ENCODE measurements at places on chromosomes 2 and 18.
A peak's percentile ranks its signal among the peaks of the same experiment; 100 is the strongest.

- DNase-seq, result no peak
Observed at GRCh38 chr2:65032019-65032975, 23.9 kb upstream of the CEP68 start.

GRCh38 chr2:147031897-147032296 is 812.9 kb upstream of the ACVR2A start:
- no peak for DNase-seq

- no peak for DNase-seq
Observed at GRCh38 chr2:14756122-14756541, 123.6 kb downstream of the LRATD1 start.

DNA sequence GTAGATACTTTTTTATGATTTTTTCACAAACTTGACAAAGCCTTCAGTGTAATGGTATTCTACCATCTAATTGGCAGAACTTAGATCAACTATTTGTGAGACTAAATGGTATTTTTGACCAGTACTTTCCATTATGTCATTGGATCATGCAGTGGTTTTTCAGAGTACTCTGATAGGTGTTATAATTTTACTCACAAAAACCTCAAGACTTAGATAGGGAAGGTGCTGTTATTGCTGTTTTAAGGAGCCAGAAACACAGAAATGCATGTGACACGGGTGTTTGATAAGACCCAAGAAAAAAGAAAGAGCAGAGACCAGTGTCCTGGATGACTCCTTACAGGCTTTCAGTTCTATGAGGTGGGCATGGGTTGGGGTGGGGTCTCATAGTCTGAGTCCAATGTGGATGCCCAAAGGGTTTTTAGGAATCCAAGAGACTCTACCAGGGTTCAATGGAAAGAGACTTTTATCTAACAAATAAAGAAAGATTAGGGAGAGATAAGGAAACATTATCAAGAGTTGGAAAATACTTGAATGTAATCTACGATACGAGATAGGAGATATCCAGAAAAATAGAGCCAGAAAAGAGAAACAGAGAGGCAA is 31.3 kb downstream of the SP140 start:
- DNase-seq, result no peak

DNA sequence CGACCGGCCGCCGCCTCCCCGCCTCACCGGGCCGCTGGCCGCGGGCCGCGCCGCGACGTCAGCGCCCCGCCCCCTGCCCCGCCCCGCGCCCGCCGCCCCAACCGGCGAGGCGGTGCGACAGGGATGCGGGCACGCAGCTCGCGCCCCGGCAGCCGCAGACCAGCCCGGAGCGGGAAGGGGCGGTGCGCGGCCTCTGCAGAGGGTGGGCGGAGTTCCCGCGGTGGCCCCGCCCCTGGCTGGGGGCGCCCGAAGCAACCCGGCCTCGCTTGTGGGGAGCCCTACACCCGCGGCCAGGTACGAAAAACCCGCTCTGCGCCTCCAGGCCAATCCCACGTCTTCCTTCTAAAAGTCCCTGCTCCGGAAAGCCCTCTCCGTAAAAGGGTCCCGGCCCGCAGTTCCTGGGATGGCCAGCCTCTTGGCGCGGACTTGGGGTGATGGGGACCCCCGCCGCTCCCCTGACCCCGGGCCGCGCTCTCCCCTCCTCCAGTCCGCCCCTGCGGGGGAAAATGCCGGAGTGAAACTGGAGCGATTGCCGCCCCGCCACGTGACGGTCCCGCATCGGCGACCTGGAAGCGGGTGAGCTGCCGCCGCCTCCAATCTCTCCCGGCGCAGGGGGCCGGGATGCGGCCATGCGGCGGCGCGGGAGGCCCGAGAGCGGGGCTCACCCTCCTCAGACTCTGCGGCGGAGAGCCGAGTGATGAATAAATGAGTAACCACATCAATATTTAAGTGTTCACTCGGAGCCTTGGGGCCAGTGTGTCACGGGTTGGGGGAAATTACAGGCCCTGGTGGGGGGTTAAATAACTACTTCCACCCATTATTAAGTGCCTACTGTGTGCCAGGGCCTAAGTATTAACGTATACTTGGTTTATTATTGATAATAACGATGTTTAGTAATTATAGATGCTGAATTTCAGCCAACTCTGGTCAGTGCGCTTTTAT is at the start of gene RAB11FIP5:
Gene RAB11FIP5, minus strand, starts transcription at position 36 of the 942 bp plus-strand sequence. CDS start 171 bp downstream, outside the sequence.
- peak; percentile 63 for DNase-seq

DNA sequence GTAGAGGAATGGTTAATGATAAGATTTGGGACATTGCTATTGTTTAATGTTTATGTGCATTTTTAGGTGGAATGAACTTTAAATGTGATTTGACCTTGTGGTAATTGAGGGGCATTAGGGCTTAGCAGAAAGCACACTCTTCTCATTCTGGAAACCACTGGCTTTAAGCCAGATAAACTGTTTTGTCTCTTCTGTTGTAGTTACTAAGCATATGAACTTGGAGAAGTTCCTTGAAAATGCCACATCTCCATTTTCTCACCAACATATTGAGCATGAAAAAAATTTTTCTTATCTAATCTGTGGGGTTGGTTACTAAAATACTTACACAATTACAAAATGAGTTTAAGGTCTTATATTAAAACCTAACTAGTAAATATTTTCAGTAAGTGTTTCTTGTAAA is 70.8 kb upstream of the FSHR start:
- no peak for DNase-seq

DNA sequence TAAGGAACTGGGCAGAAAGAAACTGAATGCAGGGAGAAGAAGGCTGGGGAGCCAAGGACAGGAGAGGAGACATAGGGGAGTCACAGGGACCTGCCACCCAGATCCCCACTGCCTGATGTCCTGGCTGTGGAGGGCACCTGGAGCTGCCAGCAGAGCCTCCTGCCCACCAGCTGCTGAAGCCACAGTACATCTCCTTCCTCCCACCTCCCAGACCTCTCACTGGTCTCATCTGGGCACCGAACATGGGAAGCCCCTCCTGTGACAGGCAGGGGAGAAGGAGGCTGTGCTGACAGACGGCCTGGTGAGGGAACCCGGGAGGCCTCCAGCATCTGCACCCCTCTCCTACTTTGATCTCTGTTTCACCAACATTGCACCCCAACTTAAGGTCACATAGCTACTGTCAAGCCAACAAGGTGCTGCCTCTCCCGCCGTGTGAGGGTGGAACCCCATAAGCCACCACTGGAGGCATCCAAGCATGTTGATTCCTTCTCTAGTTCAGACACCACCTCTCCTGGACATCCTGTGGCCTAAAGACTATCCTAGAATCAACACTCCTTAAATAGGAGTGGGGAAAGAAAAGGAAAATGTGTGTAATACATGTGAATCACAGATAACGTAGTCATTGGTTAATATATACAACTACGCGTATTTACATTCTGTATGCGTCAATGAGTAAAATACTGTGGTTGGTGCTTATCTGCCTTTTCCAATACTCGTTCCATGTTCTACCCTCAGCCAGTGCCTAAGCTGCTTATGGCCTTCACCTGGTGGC is 3.5 kb upstream of the RNPEPL1 start:
- DNase-seq, result no peak

- DNase-seq, result no peak
Observed at GRCh38 chr2:63678085-63678484, 89.3 kb downstream of the MDH1 start.

DNA sequence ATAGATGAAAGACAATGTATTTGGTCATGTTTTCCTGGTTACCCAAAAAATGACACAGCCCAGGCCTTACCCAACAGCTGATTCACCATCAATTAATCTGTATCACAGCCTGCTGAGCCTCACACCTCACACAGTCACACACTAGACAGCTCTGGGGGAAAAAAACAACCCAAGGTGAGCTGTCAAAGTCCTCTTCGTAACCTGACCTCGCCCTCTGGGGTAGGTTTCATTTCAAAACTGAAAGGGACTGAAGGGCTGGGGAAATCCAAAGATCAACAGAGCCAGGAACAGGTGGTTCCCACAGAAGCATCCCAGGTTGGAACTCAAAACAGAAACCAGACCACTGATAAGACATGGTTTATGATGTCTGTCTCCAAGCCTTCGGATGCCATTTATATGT is 18.2 kb upstream of the PCBP1 start:
- DNase-seq, result peak; percentile 61

DNA sequence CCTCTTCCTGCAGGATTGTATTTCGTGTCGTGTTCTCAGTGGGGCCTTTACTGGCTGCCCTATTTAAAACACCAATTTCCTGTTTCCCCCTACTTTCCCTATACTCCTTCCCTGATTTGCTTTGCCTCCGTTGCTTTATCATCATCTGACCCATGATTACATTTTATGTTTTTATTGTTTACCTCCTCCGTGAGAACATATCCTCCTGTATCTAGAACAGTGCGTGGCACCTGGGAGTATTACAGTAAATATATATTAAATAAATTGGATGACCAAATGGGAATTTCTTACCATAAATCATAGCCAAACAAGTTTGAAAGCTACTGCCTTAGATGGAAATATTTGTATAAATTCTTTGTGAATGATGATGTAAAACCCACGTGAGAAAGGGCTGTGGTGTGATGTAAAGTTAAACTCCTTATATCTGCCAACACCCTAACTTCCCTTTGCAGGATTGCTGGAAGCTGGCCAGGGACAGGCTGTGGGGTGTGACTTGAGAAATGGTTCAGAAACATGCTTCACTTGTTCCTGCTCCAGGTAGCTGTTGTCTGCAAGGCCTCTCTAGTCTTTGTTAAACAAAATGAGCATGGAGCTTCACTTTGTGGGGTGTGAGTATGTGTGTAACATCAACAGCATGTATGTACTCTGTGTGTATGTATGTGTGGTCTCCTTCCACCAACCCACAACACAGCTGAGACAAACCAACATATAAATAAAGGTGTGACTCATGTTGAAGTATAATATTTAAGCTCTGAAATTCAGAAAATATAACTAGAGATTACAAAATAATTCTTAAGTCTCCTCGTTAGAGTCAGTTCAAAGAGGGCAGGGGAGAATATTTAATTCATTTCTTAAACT is 40.3 kb downstream of the LHCGR start:
- no peak for DNase-seq

- DNase-seq, result no peak
Observed at GRCh38 chr2:71694501-71695234, 241.3 kb downstream of the DYSF start.

GRCh38 chr2:144261336-144261735 is 258.6 kb downstream of the ZEB2 start:
- DNase-seq, result no peak

DNA sequence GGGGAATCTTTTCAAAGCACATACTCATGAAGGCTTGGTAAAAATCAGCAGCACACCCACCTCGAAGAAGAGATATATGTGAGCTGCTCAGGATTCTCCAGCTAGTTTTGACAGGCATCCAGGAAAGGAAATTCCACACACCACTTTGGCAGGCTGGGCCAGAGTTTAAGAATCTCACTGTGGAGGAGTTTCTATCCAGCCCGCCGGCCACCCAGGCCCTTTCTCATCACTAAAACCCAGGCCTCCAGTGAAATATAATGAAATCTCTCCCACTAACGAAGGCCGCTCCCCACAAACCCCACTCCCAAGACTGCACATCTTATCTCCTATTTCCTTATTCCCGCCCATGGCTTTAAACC is 202.0 kb downstream of the GLI2 start:
- DNase-seq, result no peak

- no peak for DNase-seq
Observed at GRCh38 chr2:99489063-99489760, 605 bp downstream of the REV1 start.

- no peak for DNase-seq
Observed at GRCh38 chr2:138922973-138923563, 142.9 kb upstream of the NXPH2 start.

- DNase-seq, result no peak
Observed at GRCh38 chr2:80113399-80113798, 191.2 kb downstream of the LRRTM1 start.
